ENCODE measurements at places on chromosomes 1 and 21. TPM values are rescaled to one million over a fixed set of nuclear protein-coding genes. Genes with fewer than 3 reads are reported as not detected.
A peak's percentile ranks its signal among the peaks of the same experiment; 100 is the strongest.

- no peak for DNase-seq
Measured at GRCh38 chr1:247316590-247317197, 15.0 kb downstream of the ZNF496 start.

Gene NTNG1
- total RNA-seq = 0.41 TPM

GRCh38 chr1:171929121-171929520 lies 87.8 kb downstream of the DNM3 start:
- DNase-seq = no peak

DNA sequence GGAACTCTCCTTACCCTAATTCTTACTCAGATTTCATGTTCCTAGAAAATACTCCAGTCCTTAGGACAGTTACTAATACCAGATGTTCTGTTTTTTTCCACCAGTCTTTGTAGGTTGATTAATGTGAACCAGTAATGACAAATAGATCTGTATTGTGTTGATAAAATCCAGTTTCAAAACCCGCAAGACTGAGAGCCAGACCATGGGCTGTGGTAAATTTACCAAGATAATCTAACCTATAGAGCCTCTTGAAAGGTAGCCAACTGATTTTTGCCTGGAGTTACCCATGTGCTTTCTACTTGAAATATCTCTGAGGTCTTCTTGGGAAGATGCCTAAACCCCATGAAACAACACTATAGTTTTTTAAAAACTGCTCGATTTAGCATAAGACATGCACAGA lies 46.5 kb upstream of the CDC7 start:
- DNase-seq = no peak

GRCh38 chr1:223708651-223709268 lies 3.6 kb upstream of the CAPN2 start:
- peak; percentile 35 for DNase-seq

- no peak for DNase-seq
Measured at GRCh38 chr1:105101261-105101660, 1351.6 kb downstream of the AMY1C start.

Gene MROH7
- 5.9 TPM for total RNA-seq

DNA sequence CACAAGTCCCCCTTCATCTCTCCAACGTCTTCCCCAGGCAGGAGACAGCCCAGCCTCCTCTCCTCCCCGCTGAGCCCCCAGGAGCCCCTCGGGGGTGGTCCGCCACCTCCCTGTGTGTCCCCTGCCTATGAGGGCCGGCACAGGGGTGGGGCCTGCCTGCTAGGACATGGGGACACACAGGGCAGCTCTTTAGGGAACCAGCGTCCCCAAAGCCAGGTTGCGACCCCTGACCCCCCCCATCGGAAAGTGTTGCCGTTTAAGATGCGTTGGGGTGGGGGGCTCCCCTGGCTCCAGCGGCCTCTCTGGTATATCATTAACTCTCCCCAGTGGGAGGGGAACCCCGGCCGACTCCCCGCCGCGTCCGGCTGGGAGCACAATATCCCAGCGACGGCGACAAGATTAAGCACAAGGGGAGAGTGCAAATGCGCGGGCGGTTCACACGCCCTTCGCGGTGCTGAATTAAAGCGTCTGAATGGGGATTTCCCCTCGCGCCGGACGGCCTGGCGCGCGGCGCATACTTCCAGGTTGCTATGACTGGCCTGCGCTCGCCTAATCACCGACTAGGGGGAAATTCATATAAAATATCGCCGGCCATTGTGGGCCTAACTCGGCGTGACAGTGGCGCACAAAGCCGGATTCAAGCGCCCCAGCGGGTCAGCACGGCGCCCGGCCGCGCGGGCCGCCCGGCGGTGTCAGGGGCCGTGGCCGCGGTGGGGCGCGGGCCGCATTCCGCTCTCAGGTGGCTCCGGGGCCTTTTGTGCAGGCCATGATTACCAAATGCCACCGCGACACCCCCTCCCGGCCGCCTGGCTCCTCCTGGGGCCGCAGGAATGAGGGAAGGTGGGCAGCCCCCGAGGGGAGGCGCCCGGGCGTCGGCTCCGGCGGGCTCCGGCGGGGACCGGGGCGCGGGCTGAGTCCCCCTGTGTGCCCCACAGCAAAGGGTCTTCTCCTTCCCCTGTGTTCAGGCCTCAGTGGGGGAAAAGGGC lies 30.9 kb downstream of the WNT3A start:
- DNase-seq = peak; percentile 57

DNA sequence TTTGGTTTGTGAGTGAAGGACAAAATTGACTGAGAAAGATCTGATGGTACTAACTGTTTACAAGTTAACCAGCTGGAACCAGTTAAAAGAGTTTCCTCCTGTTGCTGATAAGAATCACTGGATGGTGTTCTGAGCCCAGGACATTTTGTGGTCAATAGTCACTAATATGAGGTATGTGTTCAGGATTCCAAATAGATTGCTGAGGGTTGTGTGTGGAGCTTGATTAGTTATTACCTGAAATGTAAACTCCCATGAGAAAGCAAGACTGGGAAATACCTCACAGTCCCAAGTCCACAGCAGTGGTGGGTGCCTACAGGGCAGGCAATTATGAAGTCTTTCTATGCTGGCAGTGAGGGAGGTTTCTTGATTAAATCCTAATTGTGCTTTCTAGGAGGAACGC lies 164.6 kb downstream of the DNM3 start:
- DNase-seq = no peak

DNA sequence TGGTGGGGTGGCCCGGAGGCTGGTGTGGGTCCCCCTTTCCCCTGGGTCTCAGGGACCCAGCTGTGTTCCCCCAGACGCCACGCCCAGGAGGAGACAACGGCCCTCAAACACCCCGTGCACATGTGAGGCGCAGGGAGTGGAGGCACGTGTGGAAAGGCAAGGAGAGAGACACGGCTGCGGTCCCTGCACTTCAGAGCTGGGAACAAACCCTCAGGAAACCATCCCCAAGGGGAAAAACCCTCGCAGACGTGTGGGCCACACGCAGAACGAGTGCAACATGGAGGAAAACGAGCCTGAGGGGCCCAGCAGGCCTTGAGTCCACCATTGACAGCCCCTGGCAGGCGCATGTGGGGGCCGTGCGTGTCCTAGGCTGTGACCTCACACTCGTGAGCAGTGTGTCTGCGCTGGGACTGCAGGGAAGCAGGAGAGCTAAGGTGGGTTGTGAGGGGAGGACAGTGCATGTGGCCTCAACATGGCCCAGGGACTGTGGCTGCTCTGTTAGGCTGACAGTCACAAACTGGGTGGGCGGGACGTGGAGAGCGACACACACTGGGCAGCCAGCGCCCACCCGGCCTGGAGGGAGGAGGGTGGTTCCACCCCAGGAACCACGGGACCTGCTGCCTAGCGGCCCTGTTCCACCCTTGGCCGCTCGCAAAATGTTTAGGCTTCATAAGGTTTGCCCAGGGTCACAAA lies 20.0 kb downstream of the ITGB2 start:
- DNase-seq = peak; percentile 32

Gene DYRK3
- total RNA-seq = 22.5 TPM

DNA sequence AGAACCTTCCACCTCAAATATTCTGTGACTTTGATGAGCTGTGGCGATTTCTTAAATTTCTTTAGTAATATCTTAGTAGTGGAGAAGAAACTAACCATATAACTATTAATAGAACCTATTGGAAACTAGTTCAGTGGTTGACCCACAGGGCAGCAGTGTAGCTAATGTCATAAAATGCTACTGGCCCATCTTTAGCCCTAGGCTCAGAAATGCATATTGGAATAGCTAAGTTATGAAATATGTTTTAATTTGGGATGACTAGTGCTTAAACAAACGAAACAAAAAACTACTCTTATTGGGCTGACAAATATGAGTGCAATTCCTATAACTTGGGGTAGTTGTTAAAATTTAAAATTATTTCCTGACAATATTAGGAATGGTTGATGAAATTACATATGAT lies 20.2 kb downstream of the MACO1 start:
- DNase-seq = no peak

GRCh38 chr1:9909234-9910046 lies 629 bp downstream of the CTNNBIP1 start:
- DNase-seq = peak; percentile 77

Gene ERRFI1
- total RNA-seq = 14.1 TPM

Gene RAD54L
- total RNA-seq = 0.89 TPM

Gene GOLPH3L
- total RNA-seq = 17.8 TPM

All from right cardiac atrium (tissue), 5 donors.